ENCODE measurements at places on chromosomes 2 and 18.

DNA sequence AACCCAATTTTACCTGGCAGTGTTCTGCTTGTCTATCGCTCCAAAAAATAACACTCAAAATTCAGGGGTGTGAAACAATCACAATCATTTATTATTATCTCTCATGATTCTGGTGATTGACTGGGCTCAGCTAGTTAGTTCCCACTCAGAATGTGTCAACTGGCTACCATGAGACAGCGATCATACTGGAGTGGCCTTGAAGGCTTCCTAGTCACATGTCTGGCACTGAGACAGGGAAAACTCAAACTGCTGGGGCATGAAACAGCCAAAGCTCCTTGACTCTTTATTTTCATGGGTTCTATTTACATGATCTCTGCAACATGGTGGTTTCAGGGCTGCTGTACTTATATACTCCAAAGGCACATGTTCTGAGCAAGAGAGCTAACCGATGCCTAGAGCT, 6.2 kb upstream of the ANXA4 start:
- DNase-seq: no peak

DNA sequence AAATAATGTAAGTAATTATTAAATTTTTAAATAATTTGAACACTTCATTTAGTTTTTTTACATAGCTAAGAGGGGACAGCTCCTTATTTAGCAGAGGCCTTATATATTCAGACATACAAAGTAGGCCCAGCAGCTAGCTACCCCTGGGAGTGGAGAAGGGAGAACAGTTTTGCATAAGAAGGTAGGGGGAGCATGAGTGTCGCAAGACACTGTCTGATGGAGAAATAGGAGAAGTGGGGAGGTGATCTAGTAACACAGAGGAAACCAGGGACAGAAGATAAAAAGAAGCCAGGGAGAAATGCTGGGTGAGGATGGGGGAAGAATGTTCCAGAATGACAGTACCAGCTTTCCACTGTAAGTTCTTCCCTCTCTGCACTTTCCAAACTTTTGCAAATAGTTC, 16.0 kb upstream of the RGPD4 start:
- DNase-seq: no peak

GRCh38 chr2:134301099-134301927, 47.4 kb downstream of the MGAT5 start:
- DNase-seq: no peak

DNA sequence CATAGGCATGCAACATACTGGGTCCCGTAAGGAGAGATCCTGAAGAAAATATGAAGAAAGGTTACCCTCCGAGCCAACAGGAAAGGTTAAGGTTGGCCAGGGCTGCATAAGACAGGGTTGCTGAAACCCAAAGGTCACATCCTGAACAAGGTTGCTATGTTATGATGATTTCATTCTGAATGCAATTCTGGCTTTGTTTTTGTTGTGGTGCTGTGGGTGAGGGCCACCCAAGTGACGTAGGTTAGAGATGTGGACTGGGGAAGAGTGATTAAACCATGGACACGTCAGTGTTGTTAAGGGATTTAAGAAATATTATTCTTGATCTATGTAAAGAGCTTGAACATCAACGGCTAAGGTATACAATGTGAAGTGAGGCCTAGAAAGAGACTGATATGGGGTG, 60.0 kb downstream of the ZEB2 start:
- DNase-seq: no peak

DNA sequence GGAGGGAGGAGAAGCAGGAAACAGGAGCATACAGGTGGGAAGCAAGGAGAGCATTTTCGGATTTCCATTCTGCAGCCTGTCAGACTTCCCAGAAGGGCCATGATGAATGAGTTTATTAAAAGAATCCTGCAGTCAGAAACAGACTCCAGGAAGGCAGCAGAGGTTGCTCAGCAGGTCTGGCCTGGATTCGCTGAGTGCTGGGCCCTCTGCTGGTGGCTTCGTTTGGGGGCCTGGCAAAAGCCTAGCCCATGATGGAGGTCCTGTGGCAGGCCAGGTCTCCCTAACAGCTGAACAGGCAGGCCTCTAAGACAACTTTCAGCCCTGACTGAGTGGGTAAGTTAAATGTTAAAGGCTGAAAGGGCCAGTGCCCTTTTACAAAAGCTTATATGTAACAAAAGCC, 108.2 kb upstream of the CAPN13 start:
- DNase-seq: no peak

- DNase-seq: no peak
Measured at GRCh38 chr2:191311-192190, 72.3 kb downstream of the SH3YL1 start.

DNA sequence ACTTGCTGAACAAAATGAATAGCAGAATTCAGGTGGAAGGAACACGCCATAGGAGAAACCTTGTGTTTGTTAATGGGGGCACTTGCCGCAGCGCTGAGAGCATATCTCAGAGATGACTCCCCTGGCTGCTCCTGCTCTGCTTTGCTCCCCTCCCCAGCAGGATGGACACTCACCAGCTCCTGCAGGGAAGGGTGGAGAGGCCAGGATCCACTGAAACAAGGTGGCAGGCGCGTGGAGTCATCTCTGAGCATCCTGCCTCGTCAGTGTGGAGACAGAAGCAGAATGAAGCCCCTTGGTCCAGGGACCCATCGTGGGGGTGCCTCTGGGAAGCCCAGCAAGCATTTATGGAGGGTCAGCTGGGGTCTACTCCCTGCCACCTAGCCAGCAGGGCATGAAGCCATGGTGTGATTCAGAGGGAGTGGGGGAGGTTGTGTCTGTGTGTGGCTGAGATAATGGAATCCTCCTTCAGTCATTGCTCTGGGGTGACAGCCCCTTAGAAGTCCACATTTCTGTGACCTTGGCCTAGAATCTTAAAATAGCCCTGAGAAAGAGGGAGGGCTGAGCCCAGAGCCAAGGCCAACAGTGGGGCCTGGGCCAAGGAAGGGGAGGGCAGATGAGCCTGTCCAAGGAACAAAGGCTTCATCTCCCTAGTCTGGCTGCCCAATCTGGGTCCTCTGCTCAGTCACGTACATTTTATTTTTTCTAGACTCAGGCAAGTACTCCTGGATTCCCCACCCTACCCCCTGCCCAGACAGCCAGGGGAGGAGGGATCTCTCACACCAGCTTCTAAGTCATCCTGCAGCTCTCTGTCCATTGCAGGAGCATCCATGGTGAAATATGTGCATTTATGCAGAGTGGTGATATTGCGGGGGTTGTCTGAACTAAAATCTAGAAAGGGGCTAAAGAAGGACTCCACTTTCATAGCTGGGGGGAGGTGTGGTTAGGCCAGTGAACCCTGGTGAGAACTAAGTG, 215.4 kb downstream of the ZBTB7C start:
- DNase-seq: no peak

DNA sequence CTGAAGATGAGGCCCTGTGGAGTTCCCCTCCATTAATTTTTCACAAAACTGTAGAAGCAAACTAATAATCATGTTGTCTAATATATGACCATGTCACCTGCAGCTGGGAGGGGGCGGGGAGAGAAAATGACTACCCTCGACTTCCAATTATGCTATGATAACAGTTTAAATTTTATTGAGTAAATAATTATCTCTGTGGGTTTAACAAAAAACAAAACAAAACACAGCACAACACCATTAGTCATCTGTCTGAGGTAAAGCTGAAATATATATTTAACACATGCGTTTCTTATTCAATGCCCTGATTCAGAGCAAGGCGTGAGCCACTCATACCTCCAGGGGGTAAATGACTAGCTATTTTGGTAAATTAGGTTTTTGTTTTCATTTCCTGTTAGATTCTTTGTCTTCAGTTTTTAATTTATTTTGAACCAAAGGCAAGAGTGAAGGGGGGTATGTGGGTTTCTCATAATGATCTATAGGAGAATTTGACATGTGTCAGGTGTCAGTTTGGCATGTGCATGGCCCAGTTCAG, 77.4 kb upstream of the ZCCHC2 start:
- no peak for DNase-seq

DNA sequence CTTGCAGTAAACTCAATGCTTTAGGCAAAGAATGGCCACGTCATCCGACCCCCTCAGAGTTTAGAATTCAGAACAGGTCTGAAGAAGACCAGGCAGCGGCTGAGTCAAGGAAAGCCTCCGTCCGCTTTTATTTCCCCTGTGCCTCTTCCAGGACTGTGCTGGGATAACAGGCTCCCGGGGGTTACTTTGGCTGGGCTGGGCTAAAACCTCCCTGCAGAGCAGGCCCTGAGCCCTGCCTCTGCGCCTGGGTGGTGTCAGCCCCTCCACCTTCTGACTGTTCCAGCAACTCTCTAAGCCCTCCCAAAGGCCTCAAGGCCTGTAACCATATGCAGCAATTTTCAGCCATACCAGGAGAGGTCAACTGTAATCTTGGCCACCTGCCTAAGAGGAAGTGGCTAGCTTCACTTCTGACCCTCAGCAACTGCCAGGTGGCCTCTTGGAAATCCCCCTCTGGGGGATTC, 166.5 kb downstream of the RPIA start:
- no peak for DNase-seq

GRCh38 chr2:149075853-149076252, 37.4 kb downstream of the LYPD6B start:
- DNase-seq: no peak

- no peak for DNase-seq
Measured at GRCh38 chr2:9100080-9100876, 96.8 kb upstream of the MBOAT2 start.

GRCh38 chr2:62845256-62845655, 139.7 kb downstream of the EHBP1 start:
- no peak for DNase-seq

- no peak for DNase-seq
Measured at GRCh38 chr2:224561234-224562005, 23.7 kb downstream of the CUL3 start.

GRCh38 chr2:223591596-223591995, 10.6 kb downstream of the SCG2 start:
- no peak for DNase-seq

- no peak for DNase-seq
Measured at GRCh38 chr18:78641689-78642231, 337.9 kb upstream of the SALL3 start.

DNA sequence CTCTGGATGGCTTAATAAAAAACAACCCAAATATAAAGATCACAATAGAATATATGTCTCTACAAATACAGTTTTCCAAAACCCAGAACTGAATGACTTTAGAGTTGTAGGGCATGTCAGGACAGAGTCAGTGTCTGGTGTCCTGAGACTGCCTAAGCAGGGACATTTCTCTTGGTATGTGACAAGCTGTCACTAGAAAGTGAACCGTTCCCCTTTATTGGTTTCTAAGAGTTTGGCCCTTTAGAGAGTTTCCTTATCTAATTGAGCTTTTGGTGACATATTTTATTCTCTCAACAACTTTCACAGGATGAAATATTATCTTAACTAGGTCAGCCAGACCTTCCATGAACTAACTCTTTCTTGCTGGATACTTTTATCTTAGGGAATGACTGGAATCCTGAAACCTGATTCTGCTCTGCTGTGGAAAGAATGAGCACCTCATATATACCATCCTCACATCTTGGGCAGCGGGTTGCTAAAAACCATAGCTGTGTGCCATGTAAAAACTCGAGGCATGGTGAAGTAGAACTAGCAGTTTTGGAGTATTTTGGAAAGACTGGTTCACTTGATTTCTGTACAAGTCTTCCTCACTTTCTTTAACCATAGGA, 54.8 kb downstream of the CAVIN2 start:
- DNase-seq: no peak

DNA sequence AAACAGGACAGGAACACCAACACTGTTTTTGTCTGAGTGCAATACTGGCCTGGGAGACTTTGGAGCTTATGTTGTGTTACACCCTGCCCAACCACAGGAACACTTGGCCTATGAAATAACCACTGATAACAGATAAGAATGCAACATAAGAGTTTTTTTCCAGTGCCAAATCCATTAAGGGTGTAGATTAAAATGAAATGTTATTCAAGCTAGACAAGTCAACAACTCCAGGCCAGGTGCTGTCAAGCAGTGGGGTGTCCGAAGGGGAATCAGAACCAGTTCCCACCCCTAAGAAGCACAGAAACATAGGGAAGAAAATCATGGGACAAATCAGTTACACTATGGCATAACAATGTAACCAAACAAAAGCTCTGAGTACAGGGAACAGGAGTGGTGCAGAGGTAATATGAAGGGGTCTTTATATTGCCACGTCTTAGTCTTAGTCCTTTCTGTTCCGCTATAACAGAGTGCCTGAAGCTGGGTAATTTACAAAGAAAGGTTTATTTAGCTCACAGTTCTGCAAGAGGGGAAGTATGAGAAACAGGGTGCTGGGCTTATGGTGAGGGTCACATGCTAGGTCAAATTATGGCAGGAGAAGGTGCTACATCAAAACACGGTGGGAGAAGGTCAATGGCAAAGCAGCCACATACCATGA, 3.8 kb downstream of the AFG3L2 start:
- DNase-seq: no peak

GRCh38 chr2:49251766-49252165, 97.5 kb upstream of the FSHR start:
- no peak for DNase-seq

- no peak for DNase-seq
Measured at GRCh38 chr18:63445037-63445436, 22.8 kb upstream of the VPS4B start.

DNA sequence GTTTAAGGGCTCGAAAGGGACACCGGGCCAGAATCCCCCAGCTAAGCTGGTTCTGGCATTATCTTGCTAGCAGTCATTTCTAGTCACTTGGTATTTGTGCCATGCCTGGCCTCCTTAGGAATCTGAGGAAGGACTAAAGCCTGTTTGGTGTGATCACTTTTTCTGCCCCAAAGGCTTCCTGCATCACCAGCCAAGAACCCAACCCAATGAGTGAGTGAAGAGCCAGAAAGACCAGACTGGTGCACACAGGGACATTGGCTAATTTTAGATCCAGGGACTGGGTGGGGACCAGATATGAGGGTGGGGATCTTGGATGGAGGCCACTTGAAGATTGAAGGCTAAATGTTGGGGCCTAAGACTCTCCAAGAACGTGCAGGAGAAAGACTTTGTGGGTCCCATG, 411.9 kb upstream of the TNP1 start:
- DNase-seq: no peak

DNA sequence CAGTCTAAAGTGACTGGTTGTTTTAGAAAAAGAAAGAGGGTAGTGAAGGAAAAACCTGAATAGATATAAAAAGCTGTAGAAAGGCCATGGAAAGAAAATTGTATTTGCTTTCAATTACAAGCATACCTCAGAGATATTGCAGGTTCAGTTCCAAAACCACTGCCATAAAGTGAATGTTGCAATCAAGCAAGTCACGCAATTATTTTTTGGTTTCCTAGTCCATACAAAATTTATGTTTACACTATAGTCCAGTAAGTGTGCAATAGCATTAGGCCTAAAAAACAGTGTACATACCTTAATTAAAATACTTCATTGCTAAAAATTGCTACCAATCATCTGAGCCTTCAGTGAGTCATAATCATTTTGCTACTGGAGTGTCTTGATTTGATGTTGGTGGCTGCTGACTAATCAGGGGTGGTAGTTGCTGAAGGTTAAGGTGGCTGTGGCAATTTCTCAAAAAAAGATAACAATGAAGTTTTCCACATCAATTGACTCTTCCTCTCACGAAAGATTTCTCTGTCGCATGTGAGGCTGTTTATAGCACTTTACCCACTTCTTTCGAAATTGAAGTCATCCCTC, 2003.8 kb upstream of the PIK3C3 start:
- no peak for DNase-seq

GRCh38 chr2:213147538-213147937, 3.9 kb downstream of the IKZF2 start:
- no peak for DNase-seq

GRCh38 chr2:52429740-52430139, 1337.9 kb upstream of the CHAC2 start:
- DNase-seq: no peak

- no peak for DNase-seq
Measured at GRCh38 chr2:113895819-113896563, 6.1 kb downstream of the ACTR3 start.

GRCh38 chr2:148658807-148659722, 14.5 kb downstream of the EPC2 start:
- no peak for DNase-seq

- peak; percentile 33 for DNase-seq
Measured at GRCh38 chr2:112881217-112881985, 29.6 kb upstream of the IL37 start.
